ENCODE measurements at places on chromosomes 6 and 20.

DNA sequence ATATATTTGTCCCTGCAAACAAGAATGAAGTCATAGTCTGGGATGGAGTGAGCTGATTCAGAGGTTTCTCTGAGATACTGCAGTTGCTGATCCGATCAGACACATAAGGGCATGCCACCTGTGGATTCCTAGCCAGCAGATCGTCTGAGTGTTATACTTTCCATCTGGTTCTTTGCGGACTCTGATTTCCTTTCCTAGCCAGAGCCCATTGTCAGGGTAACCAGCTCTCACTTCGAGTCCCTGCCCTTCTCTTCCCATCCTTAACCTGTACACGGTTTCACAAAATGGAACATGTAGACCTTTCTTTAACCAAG, 100.9 kb downstream of the TMEM200A start:
- no peak for DNase-seq

GRCh38 chr6:144335914-144336313, 50.8 kb downstream of the UTRN start:
- DNase-seq, result no peak

DNA sequence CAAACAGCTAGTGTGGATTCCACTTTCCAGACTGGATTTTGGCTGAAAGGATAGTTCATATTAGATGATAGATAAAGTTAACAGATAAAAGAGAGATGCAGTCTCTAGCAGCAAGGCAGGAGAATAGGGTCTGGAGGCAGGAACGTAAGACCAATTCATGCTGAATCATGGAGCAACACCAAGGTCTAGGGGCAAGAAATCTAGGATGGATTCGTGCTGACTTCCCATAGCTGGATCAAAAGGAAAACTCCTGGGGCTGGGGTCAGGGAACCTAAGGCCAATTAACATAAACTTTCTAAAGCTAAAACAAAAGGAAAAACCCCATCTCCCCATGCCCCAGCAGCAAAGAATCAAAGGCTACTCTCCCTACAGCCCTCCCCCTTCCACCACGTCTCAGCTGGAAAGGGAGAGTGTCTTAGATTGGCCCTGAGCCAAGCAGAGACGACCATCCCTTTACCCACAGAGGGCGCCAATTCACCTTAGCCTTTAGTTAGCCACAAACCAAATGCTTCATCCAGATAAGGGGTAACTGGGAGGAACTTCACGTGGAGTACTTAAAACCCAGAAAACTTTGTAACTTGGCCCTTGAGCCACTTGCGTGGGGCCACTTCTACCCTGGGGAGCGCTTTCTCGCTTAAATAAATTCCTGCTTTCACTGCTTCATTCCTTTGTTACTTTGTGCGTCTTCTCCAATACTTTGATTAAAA, 7.6 kb downstream of the TREM1 start:
- peak; percentile 83 for DNase-seq

DNA sequence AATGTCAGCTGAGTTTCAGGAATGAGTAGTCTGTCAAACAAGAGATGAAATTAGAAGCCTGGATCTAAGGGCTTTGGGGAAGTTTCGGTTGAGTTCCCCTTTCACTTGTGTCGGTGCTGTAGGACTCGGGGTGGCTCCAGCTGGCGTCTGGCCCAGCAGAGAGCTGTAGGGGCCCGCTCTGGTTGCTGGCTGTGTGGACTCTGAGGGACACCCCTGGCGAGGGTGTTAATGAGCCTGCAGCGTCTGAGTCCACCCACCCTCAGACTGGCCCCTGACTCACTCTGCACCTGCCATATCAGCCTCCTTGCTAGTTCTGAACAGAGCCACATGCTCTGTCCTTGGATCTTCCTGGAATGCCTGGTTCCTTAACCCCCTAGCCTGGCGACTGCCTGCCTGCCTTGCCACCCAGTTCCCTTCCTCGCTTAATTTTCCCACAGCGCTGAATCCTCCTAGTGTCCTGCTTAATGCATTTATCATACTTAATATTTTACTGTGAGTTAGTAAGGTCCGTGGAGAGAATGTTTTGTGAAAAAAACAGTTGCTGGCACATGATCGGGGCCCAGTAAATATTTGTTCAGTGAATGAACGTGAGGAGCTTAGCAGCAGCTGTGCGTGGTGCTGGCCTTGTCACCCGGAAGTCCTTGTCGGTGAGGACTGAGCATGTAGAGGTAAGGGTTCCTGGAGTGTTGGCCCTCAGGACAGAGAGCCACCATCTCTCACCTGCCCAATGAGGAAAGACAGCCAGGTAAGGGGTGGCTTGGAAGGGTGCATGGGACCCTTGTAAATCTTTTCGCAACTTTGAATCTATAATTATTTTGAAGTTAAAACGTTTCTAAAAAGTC, 1.6 kb downstream of the DNAJC5 start:
- DNase-seq, result peak; percentile 33

- no peak for DNase-seq
These were observed 5.0 kb downstream of the TCP11 start for GRCh38 chr6:35136185-35136584.

DNA sequence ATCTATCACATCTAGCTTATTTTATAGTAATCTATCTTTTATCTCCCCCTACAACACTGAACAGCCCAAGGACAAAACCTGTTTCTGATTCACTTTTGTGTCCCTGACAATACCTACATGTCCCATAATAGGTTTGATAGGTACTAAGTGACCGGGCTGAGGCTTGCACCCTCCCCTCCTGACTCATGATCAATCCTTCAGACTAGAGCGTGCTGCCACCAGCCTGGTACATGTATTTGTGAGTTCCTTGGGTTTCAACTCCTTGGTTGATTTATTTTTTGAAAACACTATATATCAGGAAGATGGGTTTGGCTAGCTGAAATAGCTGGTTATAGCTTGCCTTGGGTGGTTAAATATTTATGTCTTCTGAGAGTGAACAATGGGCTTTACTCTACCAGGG, 41.6 kb upstream of the RAB23 start:
- DNase-seq, result no peak

GRCh38 chr6:137680705-137681346, 186.2 kb upstream of the TNFAIP3 start:
- no peak for DNase-seq

DNA sequence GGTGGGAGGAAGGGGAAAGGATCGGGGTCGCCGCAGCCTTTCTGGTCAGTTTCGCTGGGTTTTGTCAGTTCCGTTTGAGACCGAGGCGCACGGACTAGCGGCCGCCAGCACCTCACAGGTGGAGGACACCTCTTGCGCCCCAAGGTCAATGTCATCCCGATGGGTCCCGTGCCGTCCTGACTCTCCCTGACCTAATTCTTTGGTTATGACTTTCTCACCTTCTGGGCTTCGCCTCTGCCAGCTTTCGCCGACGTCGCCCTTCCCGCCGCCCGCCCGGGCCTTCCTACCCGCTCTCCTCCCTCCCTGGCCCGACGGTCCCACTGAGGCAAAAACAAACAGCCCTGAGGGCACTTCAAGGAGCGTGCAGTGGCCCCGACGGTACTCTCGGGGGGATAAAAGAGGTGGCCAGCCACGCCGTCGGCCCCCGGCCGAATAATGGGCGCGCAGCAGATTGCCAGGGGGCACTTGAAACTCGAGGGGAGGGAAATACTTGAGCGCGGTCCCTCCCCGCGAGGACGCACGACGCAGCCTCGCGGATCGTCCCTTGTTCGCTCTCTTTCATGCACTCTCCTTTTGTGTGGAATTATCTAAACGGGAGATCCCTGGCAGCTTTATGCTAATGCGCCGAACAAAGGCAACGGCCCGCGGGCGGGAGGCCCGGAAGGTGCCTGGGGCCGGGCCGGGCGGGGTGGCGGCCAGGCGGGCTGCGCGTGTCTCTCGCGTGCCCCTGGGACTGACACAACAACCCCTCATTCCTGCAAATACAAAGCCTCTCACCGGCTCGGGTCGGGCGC, 3.9 kb upstream of the INSM1 start:
- peak; percentile 83 for DNase-seq

DNA sequence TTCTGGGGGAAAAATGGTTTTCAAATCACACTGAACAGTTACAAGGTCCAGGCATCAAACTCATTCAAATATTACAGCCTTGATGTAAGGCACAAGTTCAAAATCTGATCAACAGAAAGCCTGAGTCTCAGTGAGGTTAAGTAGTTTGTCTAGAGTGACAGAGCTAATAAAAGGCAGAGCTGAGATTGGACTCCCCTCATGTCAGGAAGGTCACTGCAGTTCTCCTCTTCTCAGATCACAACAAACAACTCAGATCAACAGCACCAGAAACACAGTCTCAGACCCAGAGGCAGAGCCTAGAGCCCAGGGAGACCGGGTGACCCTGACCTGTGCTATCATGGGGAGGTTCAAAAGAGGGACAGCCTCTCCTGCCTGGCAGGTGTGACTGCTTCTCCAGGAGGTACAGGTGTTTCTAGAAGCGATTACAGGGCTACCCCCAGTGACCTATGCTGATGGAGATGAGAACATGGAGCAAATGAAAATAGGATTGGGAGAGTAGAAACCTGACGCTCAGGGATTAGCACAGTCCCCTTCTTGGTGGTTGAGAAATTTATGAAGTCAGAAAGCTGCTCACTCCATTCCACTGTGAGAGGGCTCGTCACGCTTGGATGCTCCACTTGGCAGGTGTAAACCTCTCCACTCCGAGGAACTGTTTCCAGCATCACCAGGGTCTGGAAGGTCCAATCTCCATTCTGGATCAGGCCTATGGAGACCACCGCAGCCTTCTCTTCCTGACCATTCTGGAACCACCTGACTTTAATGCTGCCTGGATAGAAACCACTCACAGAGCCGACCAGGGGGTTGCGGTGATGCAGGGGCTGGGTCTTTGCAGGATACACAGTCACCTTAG, 24.3 kb upstream of the HLA-DRB5 start:
- DNase-seq, result no peak

GRCh38 chr6:85127168-85127498, 322.8 kb upstream of the NT5E start:
- no peak for DNase-seq

GRCh38 chr20:10270630-10271029, 52.0 kb downstream of the SNAP25 start:
- DNase-seq, result no peak

DNA sequence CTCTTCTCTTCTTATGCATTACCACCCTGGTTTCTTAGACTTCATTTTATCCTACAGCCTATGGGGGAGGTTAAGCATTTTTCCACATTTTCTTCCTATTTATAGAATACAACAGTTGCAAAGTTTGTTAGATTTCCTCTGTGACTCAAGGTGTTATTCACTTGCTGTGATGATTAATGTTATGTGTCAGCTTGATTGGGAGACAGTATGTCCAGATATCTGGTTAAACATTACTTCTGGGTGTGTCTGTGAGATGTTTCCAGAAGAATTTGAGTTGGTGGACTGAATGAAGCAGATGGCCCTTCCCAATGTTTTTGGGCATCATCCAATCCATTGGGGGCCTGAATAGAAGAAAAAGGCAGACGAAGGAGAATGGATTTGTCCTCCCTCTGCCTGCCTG, 131.3 kb downstream of the C6orf118 start:
- no peak for DNase-seq

GRCh38 chr6:33551538-33551937, 28.5 kb downstream of the BAK1 start:
- DNase-seq, result no peak

GRCh38 chr20:6644813-6645628, 122.5 kb upstream of the BMP2 start:
- DNase-seq, result no peak

DNA sequence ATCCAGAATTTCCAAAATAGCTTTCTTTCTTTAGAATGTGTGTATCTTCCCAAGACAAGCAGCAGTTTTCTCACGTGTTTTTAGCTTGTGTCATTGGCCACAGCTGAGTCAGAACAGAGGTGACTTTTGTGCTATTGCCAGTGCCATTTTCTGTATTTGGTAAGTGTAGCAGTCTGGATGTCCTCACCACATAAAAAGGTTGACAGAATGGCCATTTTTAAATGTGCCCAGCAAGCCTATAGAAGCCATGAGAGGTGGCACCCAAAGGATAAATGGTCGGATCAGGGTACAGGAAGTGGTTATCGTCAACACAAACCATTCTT, 269.5 kb upstream of the HSF2 start:
- DNase-seq, result no peak

DNA sequence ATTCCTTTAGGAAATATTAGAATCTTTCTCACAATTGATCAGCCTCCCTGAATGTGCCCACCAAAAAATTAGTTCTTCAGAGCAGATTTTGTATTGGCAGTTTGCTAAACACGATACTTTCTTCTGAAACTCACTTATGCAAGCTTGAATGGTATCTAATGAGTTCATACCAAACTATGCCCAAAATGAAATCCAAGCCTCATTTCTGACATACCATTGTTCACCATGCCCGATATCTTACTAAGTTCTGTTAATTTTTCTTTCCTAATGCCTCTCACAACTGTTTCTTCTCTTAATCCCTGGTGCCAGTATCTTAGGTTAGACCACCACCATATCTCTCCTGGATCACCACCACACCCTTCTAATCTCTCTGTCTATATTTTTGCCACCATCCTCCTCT, 755.9 kb downstream of the KIF16B start:
- DNase-seq, result no peak

DNA sequence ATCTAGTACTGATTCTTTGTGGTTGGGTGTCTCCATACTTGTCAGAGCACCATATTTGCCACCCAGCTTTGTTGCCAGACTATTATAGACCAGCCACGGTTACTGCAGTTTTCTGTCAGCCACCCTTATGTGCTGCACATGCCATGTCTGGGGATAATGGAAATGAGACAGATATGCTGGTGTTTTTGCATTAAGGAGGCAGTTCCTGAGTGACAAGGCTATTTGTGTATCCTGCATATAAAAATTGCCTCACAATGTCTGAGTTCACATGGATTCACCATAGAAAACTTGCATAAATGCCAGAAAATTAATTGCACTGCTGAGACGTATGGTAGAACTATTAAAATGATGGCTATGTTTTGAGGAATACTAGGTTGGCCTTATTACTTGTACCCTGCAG, 51.8 kb downstream of the NKAIN2 start:
- DNase-seq, result no peak

GRCh38 chr6:3088968-3089367, 20.7 kb downstream of the RIPK1 start:
- DNase-seq, result no peak

DNA sequence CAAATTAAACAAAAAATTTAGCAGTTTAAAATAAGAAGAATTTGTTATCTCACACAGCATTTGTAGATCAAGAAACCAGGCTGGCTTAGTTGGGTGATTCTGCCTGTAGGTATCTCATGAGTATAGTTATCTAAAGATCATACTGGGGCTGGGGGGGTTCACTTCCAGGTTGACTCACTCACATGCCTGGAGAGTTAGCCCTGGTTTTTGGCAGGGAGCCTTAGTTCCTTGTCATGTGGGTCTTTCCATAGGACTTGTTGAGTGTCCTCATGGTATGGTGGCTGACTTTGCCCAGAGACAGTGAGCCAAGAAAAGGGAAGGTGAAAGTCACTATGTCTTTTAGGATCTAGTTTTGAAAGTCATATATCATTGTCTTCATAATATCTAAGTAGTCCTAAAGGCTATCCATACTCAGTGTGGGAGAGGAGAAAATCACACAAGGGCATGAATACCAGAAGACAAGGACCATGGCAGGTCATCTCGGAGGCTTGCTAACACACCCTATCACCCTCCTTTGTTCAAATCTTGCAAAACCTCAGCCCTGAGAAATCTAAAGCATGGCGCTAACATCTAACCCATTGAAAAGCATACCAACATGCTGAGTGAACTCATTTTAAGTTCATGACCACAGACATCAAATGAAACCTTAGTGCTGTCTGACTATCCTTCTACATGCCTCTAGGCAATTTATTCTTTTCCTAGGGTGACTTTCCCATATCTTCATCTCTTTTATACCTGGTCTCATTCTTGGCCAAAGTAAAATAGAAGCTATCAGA, 39.2 kb downstream of the CYP24A1 start:
- no peak for DNase-seq

- DNase-seq, result peak; percentile 65
These were observed 1.9 kb downstream of the EDN1 start for GRCh38 chr6:12291839-12292604.

All from neural progenitor cell (in vitro differentiated cells).